Heart right ventricle (tissue), 16 donors: ENCODE measurements at places on chromosomes 1 and 21. TPM values are rescaled to one million over a fixed set of nuclear protein-coding genes. Genes with fewer than 3 reads are reported as not detected.
A peak's percentile ranks its signal among the peaks of the same experiment; 100 is the strongest.

GRCh38 chr1:12106153-12106552 is 43.0 kb downstream of the TNFRSF8 start:
- H3K4me1 ChIP-seq, result no peaks in the 10 kb centered on the region
- DNase-seq, result no peak
- no peak overlapping the region for H3K27ac ChIP-seq
- no peak overlapping the region for H3K4me3 ChIP-seq
- H3K36me3 ChIP-seq, result no peaks in the 10 kb centered on the region
- H3K27me3 ChIP-seq, result peaks cover 31% of the 10 kb centered on the region

- no peak for DNase-seq
- no peaks in the 10 kb centered on the region for H3K27me3 ChIP-seq
- H3K4me3 ChIP-seq, result peak overlapping the region; percentile 5
Observed at GRCh38 chr21:28018741-28019669, 973.7 kb downstream of the LTN1 start.

DNA sequence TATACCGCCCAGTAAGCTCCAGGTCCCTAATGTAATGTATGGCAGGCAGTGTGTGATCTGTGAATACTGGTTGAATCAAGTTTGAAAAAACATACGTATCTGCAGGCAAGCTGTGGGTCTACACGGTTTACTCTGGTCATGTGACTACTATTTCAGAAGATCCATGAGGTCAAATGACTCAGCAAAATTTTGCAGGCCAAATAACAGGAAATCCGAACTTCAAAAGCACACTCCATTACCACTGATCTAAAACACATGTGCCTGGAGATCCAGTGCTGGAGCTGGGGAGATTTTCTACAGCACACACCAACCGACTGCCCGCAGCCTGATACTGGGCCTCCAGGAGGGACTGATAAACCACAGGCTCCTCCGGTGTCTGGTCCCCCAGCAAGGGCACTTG is 64.5 kb upstream of the SLC44A3 start:
- H3K4me3 ChIP-seq, result no peak overlapping the region
- H3K27me3 ChIP-seq, result no peaks in the 10 kb centered on the region
- DNase-seq, result no peak
- H3K27ac ChIP-seq, result peak overlapping the region; percentile 13
- peaks cover 32% of the 10 kb centered on the region for H3K4me1 ChIP-seq

GRCh38 chr1:79945391-79945790 is 938.9 kb upstream of the ADGRL4 start:
- H3K4me3 ChIP-seq, result no peak overlapping the region
- H3K27me3 ChIP-seq, result no peaks in the 10 kb centered on the region
- H3K36me3 ChIP-seq, result no peaks in the 10 kb centered on the region
- DNase-seq, result no peak
- no peaks in the 10 kb centered on the region for H3K4me1 ChIP-seq

The DIRAS3 gene
- total RNA-seq, result 13.8 TPM

The BGLAP gene
- not detected for total RNA-seq

The LCE1D gene
- total RNA-seq, result not detected

The PRR9 gene
- total RNA-seq, result not detected
